ENCODE measurements at places on chromosomes 6 and 20.

DNA sequence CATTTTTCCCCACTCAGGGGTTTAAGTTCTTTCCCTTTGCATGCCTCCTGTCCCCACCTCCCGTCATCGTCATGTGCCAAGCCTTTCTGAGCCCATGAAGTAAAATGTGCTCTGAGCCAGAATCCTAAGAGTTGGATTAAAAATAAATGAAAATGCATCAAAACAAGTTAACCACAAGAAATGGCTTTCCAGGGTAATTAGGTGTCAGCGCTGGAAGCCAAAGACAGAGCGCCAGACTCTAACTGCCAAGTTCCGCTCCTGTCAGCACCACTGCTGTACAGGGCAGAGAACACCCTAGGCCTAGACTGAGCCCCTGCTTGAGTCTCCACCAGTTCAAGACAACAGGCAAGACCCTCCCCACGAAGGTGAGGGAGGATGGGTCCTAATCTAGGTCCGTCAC is 5.5 kb upstream of the C20orf202 start:
- DNase-seq, result no peak

DNA sequence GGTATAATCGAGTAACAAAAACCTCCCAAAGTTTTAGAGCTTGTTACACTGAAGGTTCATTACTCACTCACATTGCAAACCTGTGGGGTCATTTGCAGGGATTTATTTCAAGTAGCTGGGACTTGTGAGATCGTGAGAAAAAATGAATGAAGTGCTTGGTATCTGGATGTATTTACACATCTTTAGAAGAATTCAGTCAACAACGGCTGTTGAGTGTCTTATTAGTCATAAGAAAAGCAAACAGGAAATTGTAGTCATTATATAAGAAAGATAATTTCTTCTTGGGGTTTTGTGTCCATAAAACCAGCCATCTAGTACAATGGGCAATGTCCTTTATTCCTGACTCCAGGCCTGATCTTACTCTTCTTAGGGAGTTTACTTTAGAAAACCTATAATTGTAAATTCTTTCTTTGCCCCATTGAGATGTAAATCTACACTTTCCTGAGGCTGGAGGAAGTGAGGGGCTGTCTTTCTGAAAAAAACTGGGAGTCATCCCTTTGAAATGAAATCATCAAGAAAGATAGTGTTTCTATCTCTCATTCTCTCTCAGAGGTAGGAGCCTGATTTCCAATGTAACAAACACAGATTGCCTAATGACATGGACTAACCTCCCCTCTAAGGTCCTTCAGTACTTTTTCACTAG is 202.5 kb upstream of the ASCC3 start:
- DNase-seq, result no peak

DNA sequence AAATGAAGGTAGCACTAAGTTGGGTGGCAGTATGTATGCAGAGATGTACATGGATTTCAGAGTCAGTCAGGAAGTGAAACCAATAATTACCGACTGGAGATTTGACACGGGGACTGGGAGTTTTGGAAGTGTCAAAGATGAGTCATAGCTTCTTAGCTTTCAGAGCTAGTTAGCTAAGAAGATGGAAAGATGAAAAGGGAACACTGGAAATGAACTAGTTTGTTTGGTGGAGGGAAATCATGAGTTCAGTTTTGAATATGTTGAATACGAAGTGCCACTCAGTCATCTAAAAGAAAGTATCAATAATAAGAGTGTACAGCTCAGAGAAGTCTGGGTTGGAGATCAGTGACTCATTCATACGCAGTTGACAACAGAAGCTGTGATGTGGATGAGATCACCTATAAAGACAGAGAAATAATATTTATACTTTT is 7.5 kb downstream of the ESF1 start:
- no peak for DNase-seq

DNA sequence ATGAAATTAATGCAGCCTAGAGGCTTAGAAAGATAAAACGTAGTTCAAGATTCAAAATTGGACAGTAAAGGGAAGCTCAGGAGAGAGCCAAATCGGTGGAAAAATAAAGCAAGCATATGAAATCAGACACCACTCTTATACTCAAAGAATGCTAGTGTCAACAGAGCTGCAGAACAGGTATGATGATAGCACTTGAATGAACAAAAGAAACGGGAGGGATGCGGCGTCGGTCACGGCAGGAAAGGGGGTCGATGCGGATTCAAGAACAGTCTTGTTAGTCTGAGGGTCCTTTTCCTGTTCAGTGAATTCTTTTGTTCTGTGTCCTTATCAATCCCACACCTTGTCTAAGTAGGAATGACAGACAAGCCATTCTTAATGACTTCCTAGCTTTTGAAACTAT is 114.4 kb downstream of the FOXC1 start:
- DNase-seq, result no peak

GRCh38 chr6:54935739-54936138 is 89.2 kb downstream of the FAM83B start:
- DNase-seq, result no peak

DNA sequence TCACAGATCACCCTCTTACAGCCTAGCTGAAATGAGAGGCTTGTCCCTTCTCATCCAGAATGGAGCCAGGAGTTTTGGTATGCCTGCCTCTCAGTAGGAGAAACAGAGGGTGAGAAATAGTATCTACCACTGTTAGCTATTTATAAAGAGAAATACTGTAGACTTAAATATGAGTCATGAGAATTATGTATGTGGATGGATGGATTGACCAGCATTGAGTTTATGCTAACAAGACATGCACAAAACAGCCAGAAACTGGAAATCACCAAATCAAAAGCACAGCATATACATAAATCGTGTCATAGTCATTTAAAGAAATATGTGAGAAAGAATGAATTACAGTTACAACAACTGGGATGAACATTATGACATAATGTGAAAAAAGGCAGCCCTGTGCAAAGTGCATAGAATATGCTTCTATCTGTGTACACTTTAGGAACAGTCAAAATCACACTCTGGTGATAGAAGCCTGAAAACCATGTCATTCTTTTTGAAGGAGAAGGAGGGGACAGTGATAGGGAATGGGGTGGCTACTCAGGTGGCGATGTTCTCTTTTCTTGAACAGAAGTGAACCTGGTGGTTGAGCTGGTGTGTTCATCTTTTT is 79.8 kb upstream of the KIF25 start:
- no peak for DNase-seq

GRCh38 chr20:53569606-53570307 is 23.9 kb downstream of the ZNF217 start:
- DNase-seq, result no peak

DNA sequence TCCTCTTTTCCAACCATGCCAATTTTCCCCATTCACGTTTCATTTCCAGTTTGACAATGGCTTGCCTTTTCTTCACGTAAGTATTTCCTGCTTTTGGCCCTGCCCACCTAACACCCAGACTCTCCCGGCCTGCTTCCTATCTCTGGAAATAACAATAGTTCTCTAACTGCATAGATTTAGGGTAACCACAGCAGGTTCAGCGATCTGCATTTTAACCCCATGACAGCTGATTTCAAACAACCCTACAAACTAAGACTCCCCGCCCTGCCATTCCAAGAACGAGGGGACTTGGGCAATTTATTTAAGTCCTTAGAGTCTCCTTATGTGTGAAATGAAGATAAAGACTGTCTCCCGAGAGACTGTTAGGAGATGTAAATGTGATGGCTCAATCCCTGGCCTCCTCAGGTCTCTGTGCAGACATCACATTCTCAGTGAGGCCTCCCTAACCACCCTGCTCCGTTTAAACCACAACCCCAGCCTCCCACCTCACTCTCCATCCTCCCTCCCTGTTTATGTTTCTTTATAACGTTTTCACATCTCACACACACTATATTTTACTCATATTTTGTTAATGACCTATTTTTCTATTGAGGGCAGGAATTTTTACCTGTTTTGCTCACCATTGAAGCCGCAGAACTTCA is 134.8 kb downstream of the GJA10 start:
- DNase-seq, result no peak

DNA sequence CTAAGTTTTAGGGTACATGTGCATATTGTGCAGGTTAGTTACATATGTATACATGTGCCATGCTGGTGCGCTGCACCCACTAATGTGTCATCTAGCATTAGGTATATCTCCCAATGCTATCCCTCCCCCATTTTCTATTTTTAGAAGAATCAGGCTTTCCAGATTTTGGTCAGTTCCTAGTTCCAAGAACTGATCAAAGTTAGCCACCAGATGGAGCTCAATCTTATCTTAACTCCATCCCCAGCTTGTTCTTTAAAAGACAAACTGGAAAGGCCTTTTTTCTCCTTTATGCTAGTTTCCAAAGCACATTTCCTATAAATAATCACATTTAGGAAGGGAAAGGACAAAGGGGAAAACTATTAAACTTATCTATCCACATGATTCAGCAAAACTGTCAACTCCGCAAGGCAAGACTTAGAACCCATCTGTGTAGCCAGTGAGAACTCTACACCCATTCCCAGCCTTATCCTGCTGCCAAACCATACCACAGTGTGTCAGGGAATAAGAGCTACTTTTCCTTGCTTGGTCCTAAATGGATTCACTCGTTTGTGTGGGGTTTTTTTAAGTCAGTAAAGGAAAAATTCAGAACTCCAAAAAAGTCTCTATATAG is 22.8 kb upstream of the KHDC1 start:
- DNase-seq, result no peak

GRCh38 chr20:58138395-58138794 is 90.1 kb downstream of the ANKRD60 start:
- DNase-seq, result no peak

GRCh38 chr6:167676000-167676665 is 150.6 kb upstream of the AFDN start:
- DNase-seq, result no peak

- DNase-seq, result no peak
Observed at GRCh38 chr6:90874931-90875330, 288.1 kb upstream of the MAP3K7 start.

DNA sequence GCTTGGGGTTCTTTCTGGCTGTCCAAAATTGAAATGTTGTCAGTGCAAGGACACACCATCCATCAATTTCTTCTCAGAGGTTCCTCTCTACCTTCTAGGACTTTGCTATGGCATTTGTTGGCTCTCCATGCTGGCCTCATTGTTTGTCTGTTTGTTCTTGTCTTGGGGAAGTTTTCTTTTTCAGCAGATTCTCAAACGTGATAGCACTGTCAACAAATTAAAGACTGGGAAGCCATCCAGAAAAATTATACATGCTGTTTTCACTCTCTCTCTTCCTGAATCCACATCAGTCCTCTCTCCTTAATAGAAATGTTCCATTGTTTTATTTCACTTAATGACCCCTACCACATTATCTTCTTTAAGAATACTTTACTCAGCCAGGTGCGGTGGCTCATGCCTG is 130.4 kb downstream of the PCSK2 start:
- no peak for DNase-seq

GRCh38 chr6:2714111-2714895 is 36.4 kb downstream of the MYLK4 start:
- DNase-seq, result no peak

DNA sequence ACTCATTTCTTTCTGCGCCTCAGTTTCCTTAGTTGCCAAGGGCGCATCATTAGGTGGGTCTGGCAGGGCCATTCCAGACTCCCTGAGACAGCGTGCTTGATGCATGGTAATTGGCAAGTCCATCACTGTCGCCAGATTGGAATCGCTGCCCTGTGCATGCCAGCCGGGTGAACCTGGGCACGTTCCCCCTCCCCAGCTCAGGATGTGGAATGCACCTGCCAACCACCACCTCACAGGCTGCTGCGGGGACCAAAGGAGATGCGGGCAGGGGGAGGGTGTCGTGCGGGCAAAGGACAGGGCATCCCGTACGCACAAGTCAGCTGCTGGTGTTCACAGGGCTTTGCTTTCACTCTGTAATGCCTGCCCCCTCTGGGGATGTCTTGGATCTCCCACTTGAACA is 36.4 kb upstream of the PMEPA1 start:
- no peak for DNase-seq

DNA sequence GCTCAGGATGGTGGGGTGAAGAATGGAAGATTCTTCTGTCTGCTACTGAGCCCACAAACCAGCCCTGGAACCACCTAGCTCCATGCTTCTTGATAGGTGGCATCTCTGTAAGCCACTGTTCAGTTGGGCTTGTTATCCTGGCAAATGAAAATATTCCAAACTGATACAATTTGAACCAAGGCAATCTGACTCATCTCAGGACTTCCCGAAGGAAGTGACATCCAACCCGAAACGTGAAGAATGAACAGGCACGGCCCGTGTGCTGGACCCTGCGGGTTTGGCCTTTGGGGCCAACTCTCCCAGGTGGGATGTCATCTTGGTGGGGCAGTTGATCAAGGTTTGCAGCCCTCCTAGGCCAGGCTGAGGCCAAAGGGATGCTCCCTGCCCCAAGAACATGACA is 160.3 kb downstream of the PREX1 start:
- no peak for DNase-seq

- no peak for DNase-seq
Observed at GRCh38 chr6:69097948-69098347, 462.9 kb downstream of the ADGRB3 start.

DNA sequence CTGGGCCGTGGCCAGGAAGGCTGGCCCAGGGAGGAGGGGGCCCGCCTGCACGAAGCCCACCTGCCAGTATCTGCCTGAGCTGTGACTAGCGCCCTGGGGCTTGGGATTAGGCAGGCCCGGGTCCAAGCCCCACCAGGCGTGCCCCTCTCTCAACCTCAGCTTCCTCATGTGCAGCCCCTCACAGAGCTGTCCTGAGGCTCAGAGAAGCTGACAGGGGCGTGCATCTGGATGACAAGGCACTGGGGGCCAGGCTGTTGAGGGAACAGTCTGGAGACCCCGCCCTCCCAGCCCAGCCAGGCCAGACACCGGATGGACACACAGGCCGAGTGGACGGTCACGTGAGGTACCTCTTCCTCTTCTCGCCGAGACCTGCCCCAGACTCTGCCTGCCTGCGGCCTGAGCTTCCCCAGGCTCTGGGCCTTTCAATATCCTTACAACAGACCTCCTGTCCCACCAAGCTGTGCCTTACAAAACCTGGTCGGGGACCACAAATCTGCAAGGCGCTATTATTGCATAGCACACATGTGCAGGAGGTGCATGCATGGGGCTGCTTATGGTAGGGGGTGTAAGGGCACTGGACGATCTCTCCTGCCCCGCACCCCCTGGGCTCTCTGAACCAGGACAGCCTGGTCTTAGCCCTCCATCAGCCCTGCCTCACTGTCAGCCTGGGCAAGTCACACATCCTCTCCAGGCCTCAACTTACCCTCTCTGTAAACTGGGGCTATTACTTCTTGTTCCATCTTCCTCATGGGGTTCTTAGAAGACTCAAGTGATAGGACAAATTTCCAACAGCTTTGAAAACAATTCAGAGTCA is 20.0 kb downstream of the NOL4L start:
- peak; percentile 45 for DNase-seq

- no peak for DNase-seq
Observed at GRCh38 chr6:7631466-7631865, 41.5 kb downstream of the SNRNP48 start.

DNA sequence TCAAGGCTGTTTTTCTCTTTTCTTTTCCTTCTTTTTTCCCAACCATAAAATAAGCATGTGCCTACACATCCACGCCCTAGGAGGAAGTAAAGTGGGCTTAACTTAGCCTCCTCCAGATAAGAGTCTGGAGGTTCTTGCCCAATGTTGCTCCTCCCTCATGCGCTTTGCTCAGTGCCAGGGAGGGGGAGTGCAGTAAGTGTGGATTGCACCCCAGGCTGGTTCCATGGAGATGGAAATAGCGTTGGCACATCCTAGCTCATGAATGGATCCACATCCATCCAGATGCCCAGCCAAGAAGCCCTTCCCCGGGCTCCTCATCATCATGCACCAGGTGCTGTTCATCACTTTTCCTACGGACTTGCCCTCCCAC is 58.2 kb downstream of the NEDD9 start:
- DNase-seq, result no peak

- no peak for DNase-seq
Observed at GRCh38 chr6:129590408-129591022, 119.5 kb downstream of the ARHGAP18 start.
